Stimulated activated CD4-positive, alpha-beta T cell treated with anti-CD3 and anti-CD28 coated beads, Interleukin-1b, Interleukin-23, amount 100 ng/mL, for 4 hours (primary cell): ENCODE measurements at places on chromosomes 5 and 9.

GRCh38 chr5:77301447-77301883 is 91.0 kb downstream of the PDE8B start:
- DNase-seq = no peak

DNA sequence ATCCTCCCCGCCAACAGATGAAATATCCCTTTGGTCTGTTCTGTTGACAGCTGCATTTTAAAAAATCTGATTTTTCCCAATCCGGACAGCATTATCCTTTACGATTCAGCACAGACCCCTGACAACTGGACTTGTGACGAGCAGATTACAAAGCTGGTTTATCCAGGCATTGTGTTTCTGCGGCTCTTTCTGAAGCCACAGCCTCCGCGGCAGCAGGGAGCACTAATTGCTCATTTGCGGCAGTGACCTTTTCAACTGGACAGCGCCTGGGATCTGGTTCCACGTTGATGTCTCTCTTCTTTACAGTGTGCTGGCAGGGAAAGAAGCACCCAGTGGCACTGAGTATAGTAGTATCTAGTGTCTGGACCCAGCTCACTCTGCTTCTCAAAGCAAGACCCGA is 351.2 kb downstream of the ZNF608 start:
- DNase-seq = no peak

DNA sequence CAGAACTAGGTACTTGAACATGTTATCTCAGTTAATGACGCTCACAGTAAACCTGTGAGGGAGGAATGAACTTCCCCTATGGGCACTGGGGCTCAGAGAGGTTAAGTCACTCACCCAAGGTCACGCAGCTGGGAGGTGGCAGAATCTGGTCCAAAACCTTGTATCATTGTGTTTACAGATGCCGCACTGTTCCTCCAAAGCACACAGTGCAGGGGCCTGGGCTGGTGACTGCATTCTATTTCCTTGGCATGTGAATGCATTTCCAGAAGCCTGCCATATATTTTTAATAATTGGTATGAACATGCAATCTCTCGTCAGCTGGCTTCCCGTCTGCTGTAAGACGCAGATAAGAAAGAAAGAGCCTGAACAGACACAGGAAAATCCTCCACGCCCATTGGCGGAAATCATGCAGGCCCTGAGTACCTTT is 77.0 kb upstream of the TBC1D2 start:
- no peak for DNase-seq

- no peak for DNase-seq
Measured at GRCh38 chr5:172886476-172886875, 52.4 kb downstream of the ERGIC1 start.

DNA sequence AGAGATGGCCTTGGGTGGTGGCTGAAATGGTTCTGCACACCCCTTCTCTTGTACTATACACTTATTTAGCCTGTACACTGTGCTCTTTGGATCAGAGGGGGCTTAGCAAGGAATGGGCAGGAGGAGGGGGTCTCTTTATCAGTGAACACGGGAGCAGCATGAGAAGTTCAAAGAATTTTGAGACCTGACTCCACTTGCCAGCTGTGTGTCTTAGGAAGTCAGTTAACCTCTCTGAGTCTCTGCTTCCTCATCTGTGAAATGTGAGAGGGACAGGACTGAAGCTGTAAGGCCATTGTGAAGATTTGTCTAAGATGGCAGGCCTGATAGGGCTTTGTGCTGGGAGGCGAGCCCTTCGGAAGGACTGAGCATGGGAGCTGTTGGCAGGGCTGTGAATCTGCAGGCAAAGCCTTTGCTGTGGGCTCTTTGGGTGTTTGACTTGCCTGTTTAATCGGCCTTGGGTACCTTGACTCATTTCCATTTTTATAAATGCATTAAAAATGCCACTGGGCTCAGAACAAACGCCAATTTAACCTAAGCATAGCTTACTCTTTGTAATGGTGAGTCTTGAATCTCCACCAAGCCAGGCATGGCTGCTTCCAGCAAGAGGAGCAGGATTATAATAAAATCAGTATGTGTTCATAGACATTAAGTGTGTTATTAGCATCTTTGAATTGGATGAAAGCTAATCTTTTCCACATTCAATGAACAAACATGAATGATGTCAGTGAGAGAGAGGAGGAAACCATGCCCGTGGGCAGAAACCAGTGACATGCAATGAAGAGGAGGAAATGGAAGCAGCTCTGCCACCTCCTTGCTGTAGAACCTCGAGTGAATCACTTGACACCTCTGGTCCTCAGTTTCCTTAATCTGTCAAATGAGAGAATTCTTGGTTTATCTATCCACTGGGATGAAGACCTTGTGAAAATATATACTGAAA is 89.4 kb downstream of the MACROH2A1 start:
- DNase-seq = no peak

- no peak for DNase-seq
Measured at GRCh38 chr9:128078504-128079434, 10.7 kb downstream of the SLC25A25 start.

DNA sequence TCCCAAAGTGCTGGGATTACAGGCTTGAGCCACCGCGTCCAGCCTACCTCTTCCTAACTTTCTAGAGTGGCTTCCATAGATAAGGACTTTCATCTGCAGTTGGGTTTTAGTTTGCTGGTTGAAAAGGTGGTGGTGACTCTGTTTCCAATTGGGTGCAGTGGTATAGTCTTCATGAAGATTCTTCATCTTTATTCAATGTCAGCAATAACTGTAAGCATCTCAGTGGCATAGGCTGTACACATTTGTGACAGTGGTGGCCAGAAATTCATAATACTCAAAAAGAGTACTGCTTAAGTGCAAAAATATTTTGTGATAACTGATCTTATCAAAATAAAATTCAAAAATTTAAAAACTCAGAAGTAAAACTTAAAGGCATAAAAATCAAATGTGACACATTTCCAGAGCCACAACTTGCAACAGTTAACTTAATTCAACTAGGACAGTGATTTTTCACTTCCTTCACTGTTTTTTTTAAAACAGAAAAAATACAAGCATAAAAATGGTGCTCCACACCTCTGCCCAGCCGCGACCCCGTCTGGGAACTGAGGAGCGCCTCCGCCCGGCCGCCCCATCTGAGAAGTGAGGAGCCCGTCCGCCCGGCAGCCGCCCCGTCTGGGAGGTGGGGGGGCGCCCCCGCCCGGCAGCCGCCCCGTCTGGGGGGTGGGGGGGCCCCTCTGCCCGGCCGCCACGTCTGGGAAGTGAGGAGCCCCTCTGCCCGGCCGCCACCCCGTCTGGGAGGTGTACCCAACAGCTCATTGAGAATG is 56.4 kb upstream of the CDK5RAP2 start:
- DNase-seq = no peak

- no peak for DNase-seq
Measured at GRCh38 chr9:99828417-99829176, 6.9 kb downstream of the NR4A3 start.

- DNase-seq = no peak
Measured at GRCh38 chr5:99076723-99077640, 148.2 kb upstream of the CHD1 start.

DNA sequence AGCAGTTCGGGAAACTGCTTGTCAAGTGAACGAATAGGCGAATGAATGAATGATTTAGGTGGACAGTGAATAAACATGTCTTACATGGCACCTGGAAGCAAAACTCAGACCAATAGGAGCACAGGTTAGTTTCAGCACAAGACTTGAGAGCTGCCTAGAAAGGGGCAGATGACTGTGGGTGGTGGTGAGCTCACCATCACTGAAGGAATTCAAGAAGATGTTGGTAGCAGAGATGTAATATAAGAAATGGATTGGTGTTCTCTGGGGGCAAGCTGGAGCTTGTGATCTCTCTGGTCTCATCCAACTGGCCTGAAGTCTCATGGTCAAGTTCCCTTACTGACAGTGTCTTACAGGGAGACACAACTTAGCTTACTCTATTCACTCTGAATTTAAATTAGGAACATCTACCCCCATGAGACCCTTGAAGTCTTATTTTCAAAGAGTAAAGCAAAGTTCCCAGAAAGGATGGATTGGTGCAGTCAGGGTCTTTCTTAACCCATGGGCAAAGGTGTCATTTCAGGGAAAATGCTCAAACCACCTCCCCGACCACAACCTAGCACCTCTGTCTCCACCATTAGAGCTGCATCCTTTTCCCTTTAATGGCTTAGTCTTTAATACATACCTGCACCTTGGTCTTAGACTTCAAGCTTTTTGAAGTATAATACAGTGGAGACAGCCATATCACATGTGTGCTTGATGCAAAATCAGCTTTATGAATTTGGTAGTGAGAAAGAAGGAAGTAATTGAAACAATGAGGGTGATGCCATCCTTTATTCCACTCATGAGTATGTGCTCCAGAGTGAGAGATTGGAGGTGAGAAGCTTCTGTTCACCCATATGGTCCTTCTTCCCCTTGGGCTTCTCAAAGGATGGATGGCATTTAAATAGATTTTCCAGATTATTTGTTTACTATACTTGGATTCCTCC is 5.1 kb downstream of the LCP2 start:
- no peak for DNase-seq

GRCh38 chr9:92894711-92895362 is 17.0 kb upstream of the ZNF484 start:
- DNase-seq = no peak

GRCh38 chr5:10452768-10453331 is 11.2 kb downstream of the ROPN1L start:
- no peak for DNase-seq

DNA sequence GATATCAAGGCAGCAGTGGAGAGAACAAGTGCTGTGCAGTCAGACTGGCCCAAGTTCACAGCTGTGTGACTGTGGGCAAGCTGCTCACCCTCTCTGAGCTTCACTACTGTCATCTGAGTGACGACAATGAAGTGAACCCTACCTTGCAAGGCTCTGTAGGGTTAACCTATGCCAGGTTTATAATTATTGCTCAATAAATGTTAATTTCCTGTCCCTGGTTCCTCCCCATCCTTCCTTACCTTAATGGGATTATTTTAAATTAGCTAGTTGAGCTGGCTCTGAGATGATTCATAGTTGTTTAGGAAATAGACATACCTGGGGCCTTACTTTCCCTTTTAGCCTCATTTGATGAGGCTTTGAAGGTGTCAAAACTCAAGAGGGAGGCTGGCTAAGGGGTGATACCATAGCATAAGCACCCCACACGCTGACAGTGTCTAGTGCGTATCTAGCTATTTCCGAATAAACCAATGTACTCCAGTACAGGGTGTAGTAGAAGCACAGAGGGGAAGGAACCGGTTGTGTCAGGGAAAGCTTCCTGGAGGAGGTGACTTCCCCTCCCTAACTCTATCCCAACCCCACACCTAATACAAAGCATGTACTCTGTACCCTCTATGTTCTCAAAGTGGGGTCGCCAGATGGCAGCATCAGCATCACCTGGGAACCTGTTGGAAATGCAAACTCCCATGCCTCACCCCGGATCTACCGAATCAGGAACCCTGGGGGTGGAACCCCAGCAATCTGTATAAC is 63.3 kb upstream of the SLC25A51 start:
- no peak for DNase-seq

- DNase-seq = no peak
Measured at GRCh38 chr5:168528521-168529373, at the start of gene FBLL1. TSS of gene FBLL1 (plus strand) at chr5:168529305. CDS start at chr5:168529505, 200 bp downstream.

DNA sequence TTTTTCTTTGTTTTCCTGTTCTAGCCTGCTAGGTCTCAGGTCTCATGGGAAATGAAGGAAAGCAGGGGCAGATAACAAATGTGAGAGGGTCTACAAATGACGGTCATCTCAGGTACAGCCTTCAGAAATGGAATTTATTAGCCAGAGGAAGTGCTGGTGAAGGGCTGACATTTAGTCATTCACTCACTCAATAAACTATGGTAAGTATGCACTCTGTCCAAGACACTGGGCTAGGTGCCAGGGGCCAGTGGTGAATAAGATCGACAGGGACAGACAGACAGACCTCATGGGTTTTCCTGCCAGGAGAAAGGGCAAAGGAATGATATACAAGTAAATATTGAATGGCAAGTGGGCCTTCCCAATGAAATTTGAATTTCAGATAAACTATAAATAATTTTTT is 6.3 kb downstream of the PDE6A start:
- DNase-seq = no peak

DNA sequence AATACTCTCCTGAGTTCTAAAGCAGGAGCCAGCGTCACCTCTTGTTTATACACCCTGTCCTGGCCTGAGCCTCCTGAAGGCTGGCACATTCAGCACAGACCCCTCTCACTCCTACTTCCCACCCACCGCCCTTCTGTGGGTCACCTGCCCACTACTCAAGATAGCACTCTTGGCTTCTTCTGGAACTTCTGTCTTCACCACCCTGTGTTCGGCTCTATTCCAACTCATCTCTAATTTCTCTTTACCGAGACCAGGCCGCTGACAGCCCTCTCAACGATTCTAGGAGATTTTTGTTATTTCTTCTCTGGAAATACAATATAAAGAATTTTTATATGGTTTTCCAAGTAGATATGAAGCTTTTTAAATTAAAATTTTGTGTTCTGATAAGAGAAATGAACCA is 57.4 kb downstream of the IRF1 start:
- no peak for DNase-seq

GRCh38 chr9:71037521-71037920 is 83.9 kb downstream of the TRPM3 start:
- DNase-seq = no peak

GRCh38 chr9:14710804-14711203 is 11.7 kb downstream of the CER1 start:
- no peak for DNase-seq

DNA sequence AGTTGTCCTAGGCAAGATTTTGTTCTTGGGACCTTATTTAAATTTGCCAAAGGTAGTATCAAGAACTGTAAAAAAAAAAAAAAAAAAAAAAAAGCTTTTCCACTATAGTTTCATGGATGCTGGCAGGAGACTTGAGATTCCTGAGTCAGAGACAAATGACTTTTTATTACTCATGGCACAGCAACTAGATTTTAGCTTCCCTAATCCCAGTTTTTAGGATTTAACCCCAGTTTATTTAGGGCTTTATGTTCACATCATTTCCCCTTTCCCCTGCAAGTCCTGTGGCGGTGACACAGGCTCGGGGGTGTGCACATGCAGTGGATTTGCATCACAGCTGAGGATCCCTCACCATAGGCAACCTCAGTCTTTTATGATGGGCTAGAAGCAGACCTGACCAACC is 144.9 kb downstream of the GOLPH3 start:
- DNase-seq = no peak

- DNase-seq = no peak
Measured at GRCh38 chr5:38259062-38259808, 876 bp downstream of the EGFLAM start.

DNA sequence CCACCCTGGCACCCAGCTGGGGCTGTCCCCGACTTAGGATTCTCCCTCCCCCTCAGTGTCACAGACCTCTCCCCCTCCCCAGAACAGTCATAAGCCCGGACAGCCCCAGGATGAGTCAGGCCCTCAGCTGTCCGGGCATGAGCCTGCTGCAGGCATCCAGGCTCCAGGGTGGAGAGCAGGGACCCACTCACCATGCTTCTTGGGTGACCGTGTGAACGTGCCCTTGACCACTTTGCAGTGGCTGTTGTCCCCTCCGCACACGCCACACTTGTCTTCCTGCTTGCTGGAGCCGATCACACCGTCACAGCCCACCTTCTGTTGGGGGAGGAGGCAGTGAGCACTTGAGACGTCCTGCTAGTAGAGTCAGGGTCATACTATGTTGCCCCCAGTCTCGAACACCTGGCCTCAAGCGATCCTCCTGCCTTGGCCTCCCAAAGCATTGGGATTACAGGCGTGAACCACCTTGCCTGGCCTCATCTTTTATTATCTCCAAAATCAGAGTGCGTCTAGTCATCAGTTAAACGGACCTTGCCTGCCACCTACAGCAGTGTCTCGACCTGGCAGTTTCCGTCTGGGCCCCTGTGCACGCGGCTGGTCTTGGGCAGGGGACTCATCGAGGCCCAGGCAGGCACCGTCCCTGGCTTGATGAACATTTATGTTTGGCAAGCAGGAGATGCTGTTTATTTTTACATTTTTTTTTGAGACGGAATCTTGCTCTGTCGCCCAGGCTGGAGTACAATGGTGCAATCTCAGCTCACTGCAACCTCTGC is 72.6 kb downstream of the ZNF354C start:
- no peak for DNase-seq
